SK-N-SH (cell line): ENCODE measurements at places on chromosomes 11 and 22. TPM values are rescaled to one million over a fixed set of nuclear protein-coding genes. Genes with fewer than 3 reads are reported as not detected.

PLA2G6 gene
- polyA plus RNA-seq = 10.5 and 14.5 TPM in 2 replicates

- peak; percentile 73 for DNase-seq
Measured at GRCh38 chr11:3203221-3204043, 15.2 kb downstream of the MRGPRG start.

GRCh38 chr22:44271732-44272400 lies 40.9 kb downstream of the SHISAL1 start:
- no peak for DNase-seq

MGAT3 gene
- 0.16 and 0.21 TPM in 2 replicates for polyA plus RNA-seq

DNA sequence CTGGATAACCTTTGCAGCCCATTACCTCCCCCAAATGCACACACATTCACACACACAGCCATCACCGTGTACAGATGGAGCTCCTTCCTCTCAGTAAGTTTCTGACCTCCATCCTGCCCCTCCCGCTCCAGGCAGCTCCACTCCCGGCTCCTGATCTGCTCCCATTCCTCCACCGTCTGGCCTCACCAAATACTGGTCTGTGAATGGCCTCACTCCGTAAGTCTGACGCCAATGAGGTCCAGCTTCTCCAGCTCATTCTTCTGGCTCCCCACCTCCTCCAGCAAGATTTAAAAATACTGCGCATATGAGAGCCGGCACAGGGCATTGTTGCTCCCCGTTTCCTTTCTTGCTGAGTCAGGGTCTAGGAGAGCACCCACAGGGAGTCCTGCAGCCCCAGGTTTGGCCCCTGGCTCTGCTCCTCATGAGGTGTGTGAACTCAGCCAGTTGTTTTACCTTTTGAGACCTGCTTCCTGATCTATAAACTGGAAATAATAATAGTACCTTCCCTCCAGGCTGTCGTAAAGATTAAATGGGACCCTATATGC lies 14.0 kb upstream of the TUB start:
- no peak for DNase-seq

- no peak for DNase-seq
Measured at GRCh38 chr11:15968461-15969130, 387.8 kb downstream of the SOX6 start.

DNA sequence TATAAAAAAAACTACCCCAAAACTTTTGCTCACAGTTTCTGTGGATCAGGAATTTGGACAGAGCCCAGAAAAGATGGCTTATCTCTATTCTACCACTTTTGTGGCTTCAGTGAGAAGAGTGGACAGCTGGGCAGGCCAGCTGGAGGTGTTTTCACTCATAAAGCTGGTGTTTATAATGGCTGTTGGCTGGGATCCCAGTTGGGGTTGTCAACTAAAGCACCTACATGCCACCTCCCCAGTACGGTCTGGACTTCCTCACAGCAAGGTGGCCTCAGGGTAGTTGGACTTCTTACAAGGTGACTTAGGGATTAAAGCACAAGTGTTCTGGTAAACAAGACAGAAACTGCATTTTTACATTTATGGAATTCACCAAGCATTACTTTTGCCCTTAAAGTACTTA lies 171.0 kb downstream of the NELL1 start:
- DNase-seq = peak; percentile 17

DNA sequence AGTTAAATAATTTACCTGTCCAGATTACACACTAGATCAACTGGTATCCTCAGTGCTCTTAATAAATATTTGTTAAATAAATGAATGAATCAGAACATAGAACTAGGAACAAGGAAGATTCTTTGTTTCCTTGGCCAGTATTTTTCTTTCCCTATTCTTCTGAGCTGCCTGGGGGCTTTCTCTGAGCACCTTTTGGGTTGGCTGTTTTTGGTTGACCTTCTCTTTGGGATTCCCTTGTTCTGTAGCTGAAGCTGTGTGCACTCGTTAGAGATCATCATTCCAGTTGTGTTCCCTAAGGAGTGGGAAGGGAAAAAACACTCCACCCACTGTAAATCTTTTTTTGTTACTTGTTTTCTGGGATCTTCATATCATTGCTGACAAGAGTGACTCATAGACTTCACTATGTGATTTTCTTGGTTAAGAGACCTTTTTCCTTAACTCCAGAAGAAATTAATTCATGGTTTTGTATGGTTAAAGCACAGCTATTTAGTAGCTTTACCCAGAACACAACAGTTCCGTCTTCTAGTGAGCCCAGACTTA lies 84.3 kb downstream of the STIM1 start:
- no peak for DNase-seq

- peak; percentile 41 for DNase-seq
Measured at GRCh38 chr11:64447831-64448598, 89.1 kb downstream of the RPS6KA4 start.

DNA sequence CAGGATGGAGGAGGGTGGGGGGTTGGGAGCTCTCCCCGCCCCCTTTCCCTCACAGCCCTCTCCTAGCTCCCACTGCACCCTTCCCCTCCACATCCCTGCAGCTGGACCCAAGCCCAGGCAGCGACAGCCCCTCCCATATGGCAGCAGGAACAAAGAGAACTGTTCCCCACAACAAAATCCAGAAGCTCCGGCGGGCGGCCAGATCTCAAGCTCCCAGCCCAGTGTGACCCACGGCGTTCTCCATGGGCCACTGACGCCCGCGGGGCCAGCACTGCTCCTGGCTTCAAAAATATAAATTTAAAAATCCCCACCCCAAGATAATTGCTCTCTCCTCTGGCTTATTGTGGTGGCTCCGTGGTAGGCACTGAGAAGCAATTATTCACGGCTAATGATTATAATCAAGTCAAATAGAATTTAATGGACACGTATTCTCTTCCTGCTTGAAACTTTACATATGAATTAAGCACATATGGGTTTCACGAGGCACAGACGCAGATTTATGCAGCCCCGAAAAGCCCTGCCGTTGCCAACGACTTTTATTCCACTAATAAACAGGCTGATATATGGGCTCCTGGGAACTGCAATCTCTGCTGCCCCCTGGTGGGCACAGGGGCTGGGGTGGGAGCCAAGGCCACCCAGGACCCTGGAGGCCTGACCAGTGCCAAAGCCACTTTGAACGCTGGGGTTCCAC lies 17.5 kb downstream of the MACROD1 start:
- peak; percentile 90 for DNase-seq

GRCh38 chr11:102118937-102119336 lies 8.7 kb downstream of the YAP1 start:
- no peak for DNase-seq

DNA sequence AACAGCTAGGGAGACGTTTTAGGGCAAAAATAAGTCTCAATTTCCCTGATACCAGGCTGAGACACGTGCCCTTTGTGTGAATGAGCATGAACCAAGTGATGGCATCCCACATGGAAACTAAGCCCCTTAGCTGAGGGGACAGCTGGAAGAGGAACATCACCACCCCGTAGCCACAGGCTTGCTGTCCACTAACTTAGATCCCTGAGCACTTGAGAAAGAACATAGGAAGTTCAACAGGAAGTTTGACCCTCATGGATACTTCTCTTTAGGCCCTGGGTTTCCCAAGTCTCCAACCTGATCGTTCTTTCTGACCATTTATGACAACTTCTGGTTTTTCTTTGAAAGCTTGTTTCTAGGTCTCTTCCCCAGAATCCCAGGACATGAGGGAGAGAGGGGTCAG lies 11.6 kb upstream of the CKAP5 start:
- no peak for DNase-seq

PLEKHA7 gene
- polyA plus RNA-seq = 0.08 and 0.12 TPM in 2 replicates

CARD10 gene
- polyA plus RNA-seq = 13.9 and 14.5 TPM in 2 replicates

DNA sequence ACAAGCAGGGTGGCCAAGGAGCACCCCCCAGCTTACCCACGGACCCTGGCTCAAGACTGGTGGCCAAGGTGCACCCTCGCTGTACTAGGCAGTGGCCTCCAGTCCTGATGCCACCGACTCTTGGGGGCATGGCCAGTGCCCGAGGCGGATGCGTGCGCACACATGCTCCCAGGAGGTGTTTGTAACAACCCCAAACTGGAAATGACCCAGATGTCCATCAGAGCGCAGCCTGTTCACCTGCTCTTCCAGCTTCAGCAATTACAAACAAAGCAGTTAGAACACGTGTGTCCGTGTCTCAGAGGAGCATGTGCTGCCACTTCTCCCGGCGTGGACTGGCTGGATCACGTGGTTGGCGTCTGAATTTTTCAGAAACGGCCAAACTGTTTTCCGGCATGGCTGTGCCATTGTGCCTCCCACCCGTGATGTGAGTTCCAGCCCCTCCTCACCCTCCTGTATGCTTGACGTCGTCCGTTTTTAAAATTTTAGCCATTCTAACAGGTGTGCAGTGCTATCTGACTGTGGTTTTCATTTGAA lies 7.1 kb upstream of the MUC6 start:
- DNase-seq = no peak
